ENCODE measurements at places on chromosomes 1 and 21. TPM values are rescaled to one million over a fixed set of nuclear protein-coding genes. Genes with fewer than 3 reads are reported as not detected.
A peak's percentile ranks its signal among the peaks of the same experiment; 100 is the strongest.

GRCh38 chr1:40630488-40631223 is 34.8 kb downstream of the RIMS3 start:
- DNase-seq, result no peak

ASAP3 gene
- 5.1 TPM for total RNA-seq

DNA sequence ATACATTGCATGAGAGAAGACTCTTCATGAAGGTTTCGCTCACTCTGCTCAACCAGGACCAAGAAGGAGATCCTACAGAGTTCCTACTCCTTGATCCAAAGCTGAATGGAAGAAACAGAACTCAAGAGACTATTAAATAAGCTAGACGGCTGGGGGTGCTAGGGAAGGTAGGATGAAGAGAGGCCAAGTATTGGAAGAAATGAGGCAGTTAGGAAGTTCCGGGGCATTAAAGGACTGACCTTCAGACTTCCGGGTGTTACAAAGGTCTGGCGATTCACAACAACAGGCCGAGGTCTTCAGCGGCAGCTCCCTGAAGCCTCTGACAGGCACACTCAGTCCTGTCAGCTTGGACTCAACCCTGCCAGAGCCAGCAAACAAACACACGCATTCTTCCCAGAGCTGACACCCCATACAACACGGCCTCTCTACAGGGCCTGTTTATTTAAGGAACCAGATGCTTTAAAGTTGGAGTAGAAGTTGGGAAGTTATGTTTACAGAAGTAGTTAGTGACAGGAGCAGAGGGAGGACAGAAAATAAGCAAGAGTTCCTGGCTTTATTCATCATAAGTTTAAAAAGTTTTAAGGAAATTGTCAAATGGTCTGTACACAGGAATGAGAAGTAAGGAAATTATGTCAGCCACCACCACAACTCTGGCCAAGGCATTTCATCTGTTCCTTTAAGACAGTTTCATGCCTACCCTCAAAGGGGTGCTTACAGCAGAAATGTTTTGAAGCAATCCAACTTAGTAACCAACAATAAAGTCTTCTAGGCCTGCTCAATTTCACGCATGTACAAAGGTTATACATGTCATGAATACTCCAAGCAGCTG is 4.7 kb downstream of the SORT1 start:
- no peak for DNase-seq

DNA sequence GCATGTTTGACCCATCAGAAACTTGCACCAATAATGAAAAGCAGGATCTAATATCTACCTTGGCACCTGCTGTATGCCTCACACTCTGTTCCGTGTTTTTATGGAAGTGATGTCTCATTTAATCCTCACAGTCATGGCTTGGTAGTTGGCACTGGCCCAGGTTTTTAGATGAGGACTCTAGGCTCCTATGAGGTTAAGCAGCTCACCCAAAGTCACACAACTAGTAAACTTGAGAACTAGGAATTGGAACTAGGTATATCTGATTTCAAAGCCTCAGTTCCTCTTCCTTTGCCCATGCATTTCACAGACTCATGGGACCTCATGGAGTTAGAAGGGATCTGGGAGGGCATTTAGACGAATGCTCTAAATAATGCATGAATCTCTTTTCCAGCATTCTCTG is 21.3 kb upstream of the TARBP1 start:
- DNase-seq, result no peak

LCE2A gene
- total RNA-seq, result not detected

DNA sequence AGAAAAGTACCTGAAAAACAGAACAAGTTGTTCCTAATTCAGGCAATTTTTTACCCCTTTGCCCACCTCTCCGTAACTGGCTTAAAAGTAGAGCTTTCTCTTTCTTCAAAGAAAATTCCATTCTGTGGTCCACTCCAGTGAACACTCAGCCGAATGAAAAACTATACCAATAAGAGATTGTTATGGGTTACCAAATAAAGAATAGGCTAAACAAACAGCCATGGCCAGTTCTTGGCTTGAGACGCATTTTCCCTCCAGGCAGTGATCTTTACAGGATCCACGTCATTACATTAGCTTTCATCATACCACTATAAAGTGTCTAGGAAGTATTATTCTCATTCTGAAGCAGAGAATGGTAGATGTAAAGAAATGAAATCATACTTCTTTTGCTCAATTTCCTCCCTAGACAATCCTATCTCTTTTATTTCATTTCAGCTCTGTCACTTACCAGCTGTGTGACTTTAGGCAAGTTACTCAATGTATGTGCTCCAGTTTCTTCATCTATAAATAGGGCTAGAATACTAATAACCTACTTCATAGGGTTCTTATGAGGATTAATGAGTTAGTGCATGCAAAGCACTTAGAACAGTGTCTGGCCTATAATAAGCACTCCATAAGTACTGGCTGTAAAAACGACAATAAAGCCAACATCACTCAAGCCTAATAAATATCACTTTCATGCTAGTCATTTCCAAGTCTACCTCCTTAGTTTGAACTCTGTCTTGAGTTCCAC is 26.5 kb upstream of the TRIM45 start:
- DNase-seq, result no peak

- no peak for DNase-seq
These were observed 69.0 kb upstream of the RAVER2 start for GRCh38 chr1:64675718-64676345.

GRCh38 chr1:162861101-162861500 is at the start of gene CCDC190:
TSS of gene CCDC190 (minus strand) at chr1:162861175. CDS start at chr1:162859646, 1,529 bp downstream.
- DNase-seq, result no peak

- DNase-seq, result no peak
These were observed 111.9 kb upstream of the RGS1 start for GRCh38 chr1:192463661-192464060.

DNA sequence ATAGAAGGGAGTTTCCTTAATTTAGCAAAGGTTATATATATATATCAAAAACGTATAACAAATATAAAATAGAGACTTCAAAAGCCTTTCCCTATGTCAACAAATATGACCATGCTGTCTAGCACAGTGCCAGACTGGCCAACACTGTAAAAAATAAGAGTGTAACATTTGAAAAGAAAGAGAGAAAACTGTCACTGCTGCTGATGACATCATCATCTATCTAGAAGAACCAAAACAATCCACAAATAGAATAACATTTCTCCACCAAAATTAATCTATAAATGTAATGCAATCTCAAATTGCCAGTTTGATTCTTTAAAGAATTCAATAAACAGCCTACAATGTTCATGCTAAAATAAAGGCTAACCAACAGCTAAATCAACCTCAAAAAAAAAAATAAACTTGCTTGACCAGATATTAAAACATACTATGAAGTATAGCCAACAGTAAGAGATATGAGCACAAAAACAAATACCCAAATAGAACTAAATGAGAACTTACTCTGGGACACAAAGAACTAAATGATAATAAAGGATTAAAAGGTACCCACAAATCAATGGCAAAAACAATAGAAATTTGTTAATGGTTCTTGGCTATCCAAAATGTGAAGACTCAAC is 50.2 kb downstream of the ENAH start:
- DNase-seq, result no peak

DNA sequence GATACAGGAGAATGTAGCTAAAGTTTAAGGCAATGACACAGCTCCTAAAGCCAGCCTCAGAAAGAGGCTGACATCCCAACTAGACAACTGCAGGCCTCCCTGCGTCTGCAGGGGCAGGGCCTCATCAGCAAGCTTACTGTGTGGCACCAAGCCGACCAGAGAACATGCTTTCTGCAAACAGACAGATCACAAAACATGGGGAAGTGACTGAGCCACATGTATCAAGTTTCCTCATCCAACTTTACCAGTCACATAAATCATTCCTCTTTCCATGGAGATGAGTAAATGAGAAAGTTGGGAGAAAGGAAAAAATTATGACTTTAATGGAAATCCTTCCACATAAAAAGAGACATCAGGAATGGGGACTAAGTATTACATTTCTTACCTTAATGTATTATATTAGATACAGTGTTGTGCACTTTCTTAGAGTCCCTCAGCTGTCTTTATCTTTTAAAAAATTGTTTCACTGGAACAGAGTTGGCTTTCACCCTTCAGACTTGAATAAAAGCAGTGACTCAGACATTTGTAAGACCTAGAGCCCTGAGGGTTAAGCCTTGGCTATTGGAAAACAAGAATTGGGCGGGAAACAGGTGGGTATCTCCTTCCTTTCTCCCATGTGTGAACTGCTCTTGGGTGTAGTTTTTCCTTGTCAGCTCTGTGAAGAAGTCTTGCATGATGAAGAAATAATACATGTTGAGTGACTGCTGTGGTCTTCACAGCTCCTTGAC is 305.7 kb upstream of the SNX7 start:
- DNase-seq, result no peak

SLC16A4 gene
- total RNA-seq, result 12.4 TPM

DNA sequence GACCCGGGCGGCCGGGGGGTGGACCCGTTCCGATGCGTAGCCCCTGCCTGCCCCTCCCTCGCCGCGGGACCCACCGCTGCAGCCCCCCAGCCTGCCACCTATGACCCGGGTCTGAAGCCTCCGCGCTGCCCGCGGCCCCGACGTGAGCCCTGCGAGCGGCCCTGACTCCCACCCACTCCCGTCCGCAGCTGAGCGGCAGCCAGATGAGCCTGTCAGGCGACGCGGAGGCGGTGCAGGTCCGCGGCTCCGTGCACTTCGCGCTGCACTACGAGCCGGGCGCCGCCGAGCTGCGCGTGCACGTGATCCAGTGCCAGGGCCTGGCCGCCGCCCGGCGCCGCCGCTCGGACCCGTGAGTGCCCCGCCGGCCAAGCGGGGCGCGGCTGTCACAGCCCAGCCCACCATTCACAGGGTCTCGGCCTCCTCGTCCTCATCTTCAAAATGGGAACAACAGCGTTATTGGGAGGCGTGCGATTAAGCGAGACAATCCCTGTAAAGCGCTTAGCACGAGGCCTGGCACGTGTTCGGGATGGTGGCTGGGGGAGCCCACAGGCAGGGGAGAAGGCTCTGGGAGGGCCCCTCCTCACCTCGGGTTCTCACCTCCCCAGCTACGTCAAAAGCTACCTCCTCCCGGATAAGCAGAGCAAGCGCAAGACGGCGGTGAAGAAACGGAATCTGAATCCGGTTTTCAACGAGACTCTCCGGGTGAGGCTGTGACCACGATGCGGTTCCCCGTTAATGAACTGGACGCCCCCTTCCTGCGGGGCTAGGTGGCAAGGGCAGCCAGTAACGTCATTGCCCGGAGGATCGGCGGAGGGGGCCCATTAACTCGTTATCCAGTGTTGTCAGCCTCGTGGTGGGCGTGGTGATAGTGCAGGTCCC is 8.2 kb downstream of the SYTL1 start:
- DNase-seq, result no peak

DNA sequence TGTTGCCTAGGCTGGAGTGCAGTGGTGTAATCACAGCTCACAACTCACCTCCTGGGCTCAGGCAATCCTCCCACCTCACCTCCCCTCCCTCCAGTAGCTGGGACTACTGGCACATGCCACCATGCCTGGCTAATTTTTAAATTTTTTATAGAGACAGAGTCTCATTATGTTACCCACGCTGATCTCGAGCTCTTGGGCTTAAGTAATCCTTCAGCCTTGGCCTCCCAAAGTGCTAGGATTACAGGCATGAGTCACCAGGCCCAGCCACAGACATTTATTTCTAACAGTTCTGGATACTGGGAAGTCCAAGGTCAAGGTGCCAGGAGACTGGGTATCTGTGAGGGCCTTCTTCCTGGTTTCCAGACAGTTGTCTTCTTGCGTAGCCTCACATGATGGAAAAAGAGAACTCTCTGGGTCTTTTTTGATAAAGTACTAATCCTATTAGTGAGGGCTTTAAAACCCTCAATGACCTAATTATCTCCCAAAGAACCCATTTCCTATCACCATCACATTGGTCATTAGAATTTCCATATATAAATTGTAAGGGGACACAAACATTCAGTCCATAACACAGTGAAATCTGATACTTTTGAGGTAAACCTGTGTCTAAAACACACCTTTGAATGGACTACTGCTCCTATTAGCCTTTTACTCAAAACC is 67.9 kb downstream of the PHACTR4 start:
- peak; percentile 86 for DNase-seq

GRCh38 chr1:98732985-98733781 is 71.7 kb downstream of the SNX7 start:
- peak; percentile 63 for DNase-seq

- no peak for DNase-seq
These were observed 226.8 kb downstream of the LMX1A start for GRCh38 chr1:165129568-165130164.

DNA sequence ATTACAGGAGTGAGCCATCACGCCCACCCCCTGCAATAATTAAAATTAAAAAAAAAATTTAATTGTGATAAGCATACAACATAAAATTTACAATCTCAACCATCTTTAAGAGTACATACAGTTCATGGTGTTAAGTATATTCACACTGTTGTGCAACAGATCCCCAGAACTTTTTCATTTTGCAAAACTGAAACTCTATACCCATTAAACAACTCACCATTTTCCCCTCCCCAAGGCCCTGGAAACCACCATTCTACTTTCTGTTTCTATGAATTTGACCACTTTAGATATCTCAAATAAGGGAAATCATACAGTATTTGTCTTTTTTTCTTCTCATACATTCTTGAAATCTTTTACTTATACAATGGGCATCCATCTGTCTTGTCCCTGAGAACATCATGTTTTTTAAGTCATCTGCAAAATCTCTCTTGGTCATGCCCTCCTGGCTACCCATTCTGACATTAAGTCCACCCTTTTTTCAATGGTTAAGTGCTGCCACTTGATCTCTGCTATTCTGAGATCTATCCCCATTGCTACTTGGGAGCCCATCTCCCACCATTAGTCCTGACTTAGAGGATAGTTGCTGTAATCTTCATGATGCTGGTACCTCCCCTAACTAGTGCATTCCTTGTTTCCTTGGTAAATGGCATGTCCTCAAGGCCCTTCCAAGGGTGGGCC is 39.4 kb upstream of the ZFYVE9 start:
- DNase-seq, result no peak

GRCh38 chr1:95542936-95543335 is 308.9 kb downstream of the RWDD3 start:
- no peak for DNase-seq

DNA sequence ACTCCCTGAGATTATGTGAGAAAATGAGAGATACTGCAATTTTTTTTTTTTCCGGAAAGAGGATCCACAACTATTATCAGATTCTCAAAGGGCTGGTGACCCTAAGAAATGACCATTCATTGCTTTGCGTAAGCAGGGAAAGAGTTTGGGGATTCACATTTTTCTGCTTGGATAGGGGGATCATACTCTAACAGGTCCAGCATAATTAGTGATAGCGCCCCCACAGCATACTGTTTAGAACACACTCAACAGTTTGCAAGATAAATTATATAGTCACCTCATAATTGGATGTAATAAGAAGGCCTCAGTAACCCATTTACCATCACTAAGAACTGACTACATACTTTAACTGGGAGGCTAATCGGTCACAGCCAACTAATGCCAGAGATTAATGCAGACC is 1.9 kb downstream of the CCT3 start:
- no peak for DNase-seq

TMPRSS15 gene
- total RNA-seq, result not detected
